ENCODE measurements at places on chromosomes 16 and 17. TPM values are rescaled to one million over a fixed set of nuclear protein-coding genes. Genes with fewer than 3 reads are reported as not detected.

The SYT17 gene
- total RNA-seq: under 0.01 TPM

The MRPL38 gene
- total RNA-seq: 45.3 TPM

The CES1 gene
- 0.16 TPM for total RNA-seq

The RHBDL1 gene
- total RNA-seq: 0.16 TPM

The MT1A gene
- total RNA-seq: 7.4 TPM

The PRSS27 gene
- total RNA-seq: 1.3 TPM

The CALCOCO2 gene
- total RNA-seq: 14.5 TPM

The AGRP gene
- total RNA-seq: not detected

The SDR42E2 gene
- total RNA-seq: not detected

The LDHD gene
- not detected for total RNA-seq

The TPPP3 gene
- total RNA-seq: 2.9 TPM

The UBALD1 gene
- total RNA-seq: 13.5 TPM

The KRTAP1-5 gene
- not detected for total RNA-seq

The GRAPL gene
- not detected for total RNA-seq

The CCL17 gene
- not detected for total RNA-seq

The GGNBP2 gene
- 24.9 TPM for total RNA-seq

The NHERF2 gene
- 60.3 TPM for total RNA-seq

The FKBP10 gene
- 310 TPM for total RNA-seq

The CTRB1 gene
- not detected for total RNA-seq

The PNMT gene
- 1.4 TPM for total RNA-seq

The CSH1 gene
- not detected for total RNA-seq

The CDH16 gene
- 71.2 TPM for total RNA-seq

The ACAP1 gene
- 0.38 TPM for total RNA-seq

The HES7 gene
- under 0.01 TPM for total RNA-seq

The KRTAP4-1 gene
- total RNA-seq: not detected

All from mesangial cell (primary cell).